Upper lobe of right lung (tissue), 1 donor: ENCODE measurements at places on chromosomes 1 and 21. TPM values are rescaled to one million over a fixed set of nuclear protein-coding genes. Genes with fewer than 3 reads are reported as not detected.

Gene CFAP126
- not detected for total RNA-seq

Gene COL11A1
- 1.7 TPM for total RNA-seq

GRCh38 chr1:206890125-206891060 lies 6.8 kb upstream of the IL24 start:
- no peak overlapping the region for H3K27ac ChIP-seq
- DNase-seq, result no peak
- H3K4me3 ChIP-seq, result no peak overlapping the region
- no peaks in the 10 kb centered on the region for H3K36me3 ChIP-seq

- no peaks in the 10 kb centered on the region for H3K36me3 ChIP-seq
- H3K4me1 ChIP-seq, result peaks cover 4% of the 10 kb centered on the region
- DNase-seq, result no peak
- H3K4me3 ChIP-seq, result no peak overlapping the region
These were observed 655.5 kb downstream of the KIF26B start for GRCh38 chr1:245810181-245810769.
